ENCODE measurements at places on chromosomes 6 and 20. TPM values are rescaled to one million over a fixed set of nuclear protein-coding genes. Genes with fewer than 3 reads are reported as not detected.

DNA sequence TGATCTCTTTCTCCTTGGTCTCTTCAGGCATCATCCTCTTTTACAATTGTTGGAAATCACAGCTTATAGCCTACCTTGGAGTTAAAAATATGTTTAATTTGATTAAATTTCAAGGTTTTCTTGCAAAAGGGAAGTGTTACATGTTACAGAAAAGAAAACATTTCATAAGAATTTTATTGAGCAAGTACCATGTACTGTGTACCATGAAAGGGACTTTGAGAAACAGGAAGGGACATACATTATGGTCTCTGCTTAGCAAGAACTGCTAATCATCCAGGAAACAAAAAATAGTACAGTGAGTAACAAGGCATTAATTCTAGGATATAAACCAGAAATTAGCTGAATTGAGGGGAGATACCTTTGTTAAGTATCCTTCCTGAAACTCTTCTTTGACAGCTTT, 145.3 kb upstream of the SPACA1 start:
- DNase-seq, result no peak

- DNase-seq, result no peak
Measured at GRCh38 chr6:166162599-166163342, 4.9 kb downstream of the TBXT start.

GRCh38 chr6:86943819-86944407, 6.6 kb downstream of the HTR1E start:
- no peak for DNase-seq

GRCh38 chr20:57696401-57696961, 13.3 kb downstream of the PMEPA1 start:
- DNase-seq, result no peak

GRCh38 chr20:57394121-57395082, 3.2 kb downstream of the RBM38 start:
- DNase-seq, result no peak

DNA sequence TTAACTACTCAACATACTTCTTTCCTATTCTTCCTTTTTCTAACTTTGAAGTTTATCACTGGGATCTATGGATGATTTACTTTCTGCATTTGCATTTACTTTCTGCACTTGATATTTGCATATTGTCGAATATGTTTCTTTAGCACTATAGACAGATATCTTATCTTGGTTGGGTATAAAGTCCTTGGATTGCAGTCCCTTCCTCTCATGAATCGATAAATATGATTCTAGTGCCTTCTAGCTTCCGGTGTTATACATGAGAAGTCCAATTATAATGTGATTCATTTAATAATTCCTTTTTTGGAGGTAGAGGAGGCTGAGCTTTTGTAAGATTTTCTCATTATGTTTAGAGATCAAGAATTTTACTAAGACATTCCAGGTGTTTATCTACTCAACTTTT, 321.2 kb upstream of the RUNX2 start:
- DNase-seq, result no peak

GRCh38 chr20:43904827-43905177, 9.8 kb upstream of the TOX2 start:
- no peak for DNase-seq

GRCh38 chr6:16844183-16844582, 82.9 kb upstream of the ATXN1 start:
- no peak for DNase-seq

GRCh38 chr20:58017231-58017969, 211.1 kb downstream of the ANKRD60 start:
- peak; percentile 89 for DNase-seq

DNA sequence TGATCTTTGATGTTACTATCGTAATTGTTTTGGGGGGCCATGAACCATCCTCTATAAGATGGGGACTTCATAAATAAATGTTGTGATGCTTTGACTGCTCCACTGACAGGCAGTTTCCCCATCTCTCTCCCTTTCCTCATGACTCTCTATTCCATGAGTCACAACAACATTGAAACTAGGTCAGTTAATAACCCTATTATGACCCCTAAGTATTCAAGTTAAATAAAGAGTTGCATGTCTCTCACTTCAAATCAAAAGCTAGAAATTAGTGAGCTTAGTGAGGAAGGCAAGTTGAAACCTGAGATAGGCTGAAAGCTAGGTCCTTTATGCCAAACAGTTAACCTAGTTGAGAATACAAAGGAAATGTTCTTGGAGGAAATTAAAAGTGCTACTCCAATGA, 491.0 kb downstream of the HAO1 start:
- DNase-seq, result no peak

DNA sequence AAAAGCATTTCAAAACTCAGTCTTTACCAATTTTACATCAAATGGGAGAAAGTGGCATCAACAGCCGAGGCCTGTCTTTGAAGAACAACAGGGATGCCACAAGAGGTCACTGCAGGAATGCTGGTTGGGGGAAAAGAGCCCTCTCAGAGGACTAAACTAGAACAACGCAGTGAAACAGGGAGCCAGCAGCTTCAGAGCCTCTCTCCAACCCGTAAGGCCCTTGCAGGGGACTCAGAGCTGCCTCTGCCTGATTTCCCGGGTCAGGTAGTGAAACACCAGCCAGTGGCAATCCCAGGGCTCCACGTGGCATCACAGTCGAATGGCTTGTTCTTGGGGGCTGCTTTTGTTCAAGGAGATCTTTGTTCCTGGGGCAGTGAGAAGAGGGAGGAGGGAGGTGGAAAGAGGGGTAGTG, 55.0 kb upstream of the KCNK16 start:
- peak; percentile 23 for DNase-seq

DNA sequence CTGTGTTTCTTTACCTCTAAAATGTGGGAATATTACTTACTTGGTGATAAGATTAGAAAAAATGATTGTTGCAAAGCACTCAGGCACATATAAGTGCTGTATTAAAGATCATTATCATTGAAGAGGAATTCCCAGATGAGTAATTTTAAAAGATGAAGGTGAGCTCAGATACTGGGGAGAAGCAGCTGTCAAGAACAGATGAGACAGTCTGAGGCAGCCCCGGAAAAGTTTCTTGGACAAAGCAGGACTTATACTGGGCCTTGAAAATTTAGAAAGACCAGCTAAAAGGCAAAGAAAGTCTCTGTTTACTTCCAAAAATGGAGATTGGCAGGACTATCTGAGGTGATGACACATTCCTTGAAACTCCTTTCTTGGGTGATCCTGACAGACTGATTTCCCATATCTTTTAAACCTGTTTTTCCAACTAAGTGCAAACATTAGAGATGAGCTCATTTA, 93.8 kb upstream of the MARCKS start:
- DNase-seq, result no peak

- DNase-seq, result no peak
Measured at GRCh38 chr20:57265336-57265996, 975 bp downstream of the BMP7 start.

- no peak for DNase-seq
Measured at GRCh38 chr20:3371754-3372153, 35.7 kb downstream of the DNAAF9 start.

- no peak for DNase-seq
Measured at GRCh38 chr6:106557837-106558236, 71.5 kb downstream of the RTN4IP1 start.

DNA sequence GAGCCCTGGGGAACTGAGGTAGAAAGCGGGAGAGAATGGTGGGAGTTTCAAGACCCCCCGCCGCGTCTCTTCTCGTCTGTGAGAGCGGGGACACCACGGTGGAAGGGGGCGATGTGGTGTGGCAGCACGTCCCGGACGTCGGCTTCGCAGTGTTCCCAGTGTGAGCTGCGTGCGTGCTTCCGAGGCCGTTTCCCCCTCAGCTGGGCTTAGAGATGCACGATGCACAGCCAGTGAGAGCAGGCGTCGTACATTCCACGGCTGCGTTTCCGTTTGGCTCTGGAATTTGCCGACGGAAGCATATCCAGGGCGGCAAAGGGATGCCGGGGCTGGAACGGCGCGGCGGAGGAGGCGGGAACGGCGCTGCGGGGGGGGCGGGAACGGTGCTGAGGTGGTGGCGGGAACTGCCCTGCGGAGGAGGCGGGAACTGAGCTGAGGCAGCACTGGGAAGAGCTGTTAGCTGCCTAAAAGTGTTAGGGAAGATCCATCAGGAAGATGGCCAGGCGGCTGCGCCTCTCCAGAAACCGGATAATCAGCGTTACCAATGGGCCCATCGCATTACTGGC, 37.7 kb downstream of the KIF25 start:
- no peak for DNase-seq

DNA sequence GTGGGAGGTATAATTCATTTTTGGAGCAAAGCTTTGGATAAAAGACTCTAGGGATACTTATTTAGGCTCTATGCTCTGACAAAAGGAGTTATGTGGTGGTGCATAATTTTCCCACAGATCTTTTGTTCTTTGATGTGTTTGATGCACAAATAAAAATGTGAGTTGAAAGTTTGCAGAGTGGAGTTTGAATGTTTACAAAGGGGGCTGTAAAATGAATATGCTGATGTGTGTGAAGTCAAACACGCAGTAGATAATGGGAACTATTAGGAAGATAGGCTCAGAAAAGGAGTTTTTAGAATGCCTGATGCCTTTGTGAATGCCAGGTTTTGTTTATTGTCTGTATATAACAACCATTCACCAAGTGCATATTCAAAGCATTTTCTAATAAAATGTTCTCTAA, 545.0 kb upstream of the EPHA7 start:
- no peak for DNase-seq

DNA sequence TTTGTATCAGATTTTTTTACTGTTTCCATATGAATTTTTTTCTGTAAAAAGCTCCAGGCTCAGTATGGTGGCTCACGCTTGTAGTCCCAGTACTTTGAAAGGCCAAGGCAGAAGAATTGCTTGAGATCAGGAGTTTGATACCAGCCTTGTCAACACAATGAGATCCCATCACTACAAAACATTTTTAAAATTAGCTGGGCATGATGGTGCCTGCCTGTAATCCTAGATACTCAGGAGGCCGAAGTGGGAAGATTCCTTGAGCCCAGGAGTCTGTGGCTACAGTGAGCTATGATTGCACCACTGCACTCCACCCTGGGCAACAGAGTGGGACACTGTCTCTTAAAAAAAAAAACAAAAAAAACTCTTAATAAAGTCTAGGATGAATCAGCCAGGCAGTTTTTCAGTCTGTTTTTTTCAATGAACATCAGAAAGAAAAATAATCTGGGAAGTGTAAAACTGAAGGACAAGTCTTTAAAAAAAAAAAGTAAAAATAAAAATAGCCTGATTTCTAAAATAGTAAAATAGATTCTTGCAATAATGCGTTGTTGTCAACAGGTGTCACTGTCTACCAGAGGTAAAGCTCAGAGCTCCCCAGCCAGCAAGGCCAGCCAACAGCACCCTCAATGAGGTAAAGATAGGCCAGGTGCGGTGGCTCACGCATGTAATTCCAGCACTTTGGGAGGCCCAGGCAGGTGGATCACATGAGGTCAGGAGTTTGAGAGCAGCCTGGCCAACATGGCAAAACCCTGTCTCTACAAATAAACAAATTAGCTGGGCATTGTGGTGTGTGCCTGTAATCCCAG, 9.3 kb upstream of the ATG5 start:
- peak; percentile 61 for DNase-seq

- no peak for DNase-seq
Measured at GRCh38 chr6:20147469-20147868, 64.8 kb downstream of the MBOAT1 start.

DNA sequence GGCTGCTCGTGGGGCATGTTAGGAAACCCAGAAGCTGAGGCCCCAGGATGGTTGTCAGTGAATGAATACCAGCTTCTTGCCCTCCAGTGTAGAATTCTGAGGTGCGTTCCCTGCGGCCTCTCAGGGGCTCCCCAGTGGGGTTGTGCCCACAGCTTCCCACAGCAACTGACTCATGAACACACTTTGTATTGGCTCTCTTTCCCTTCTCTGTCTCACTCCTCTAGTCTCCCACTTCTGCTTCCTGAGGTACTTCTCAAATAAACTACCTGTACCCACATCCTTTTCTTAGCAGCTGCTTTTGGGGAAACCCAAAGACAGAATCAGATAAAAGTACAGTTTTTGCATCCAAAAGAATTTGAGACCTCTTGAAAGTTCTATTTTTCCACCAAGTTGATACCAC, 107.7 kb upstream of the JAG1 start:
- no peak for DNase-seq

GRCh38 chr20:22821081-22821727, 213.9 kb upstream of the SSTR4 start:
- no peak for DNase-seq

DNA sequence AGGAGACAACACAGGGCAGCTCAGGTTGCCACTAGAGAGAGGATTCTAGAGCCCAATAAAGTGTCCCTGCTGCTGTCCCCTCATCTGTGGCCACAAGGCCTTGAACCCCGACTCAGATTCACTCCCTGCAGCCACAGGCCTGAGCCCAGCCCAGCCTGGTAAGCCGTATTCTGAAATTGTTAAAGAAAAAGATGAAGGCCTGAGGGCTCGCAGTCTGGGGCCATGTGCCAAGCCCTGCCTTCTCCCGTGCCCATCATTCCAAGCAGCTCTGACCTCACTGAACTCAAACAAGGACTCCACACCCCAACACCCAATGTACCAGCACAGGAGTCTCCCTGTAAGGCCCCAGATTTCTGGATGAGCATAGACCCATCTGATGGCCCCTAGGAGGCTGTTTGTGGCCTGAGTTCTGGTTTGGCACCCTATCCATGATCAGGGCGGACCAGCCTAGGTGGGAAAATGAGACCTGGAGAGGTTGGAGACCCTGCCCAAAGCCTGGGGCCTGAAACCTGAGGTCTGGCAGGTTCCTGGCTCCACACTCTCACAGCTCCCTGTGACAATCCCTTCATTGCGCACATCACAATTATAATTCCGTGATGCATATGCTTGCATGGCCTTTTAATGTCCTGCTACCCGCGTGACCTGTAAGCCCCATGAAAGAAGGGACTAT, 62.0 kb upstream of the TOP1 start:
- no peak for DNase-seq

DNA sequence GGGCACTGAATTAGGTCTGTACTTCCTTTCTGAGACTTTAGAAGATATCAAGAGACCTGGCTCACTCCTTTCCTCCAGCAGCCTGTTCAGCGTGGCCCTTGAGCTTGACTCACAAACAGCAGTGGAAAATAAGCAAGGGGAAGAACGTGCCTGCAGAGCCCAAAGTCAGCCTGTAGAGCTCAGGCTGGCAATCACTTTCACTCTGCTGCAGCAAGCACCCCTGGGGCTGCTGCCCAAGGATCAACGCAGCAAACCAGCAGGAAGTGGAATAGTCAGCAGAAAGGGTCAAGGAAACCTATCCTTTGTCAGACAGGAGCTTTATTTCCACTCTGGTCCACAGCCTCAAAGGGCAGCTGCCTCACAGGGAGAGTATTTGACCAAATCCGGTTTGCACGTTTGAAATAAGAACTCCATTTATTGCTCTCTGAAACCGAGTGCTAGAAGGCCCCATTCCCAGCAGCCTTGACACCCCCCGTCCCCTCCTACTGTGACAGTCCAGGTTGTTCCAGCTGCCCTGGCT, 77.4 kb downstream of the PRDM1 start:
- no peak for DNase-seq

Gene SYCP2L
- total RNA-seq, result 4.9 TPM

Gene MYL9
- 49.3 TPM for total RNA-seq

Gene MEP1A
- not detected for total RNA-seq

Gene KCNB1
- total RNA-seq, result 0.79 TPM

Gene SLC52A3
- total RNA-seq, result 10.2 TPM

Gene TCF15
- not detected for total RNA-seq

Gene RFX6
- not detected for total RNA-seq

Gene HLA-DOB
- 0.64 TPM for total RNA-seq

Gene ARMH2
- not detected for total RNA-seq

Gene CDH22
- total RNA-seq, result 1.8 TPM

Gene RPL10A
- total RNA-seq, result 1,981 TPM

Gene NOTCH4
- total RNA-seq, result 0.81 TPM

Gene TPX2
- total RNA-seq, result 163 TPM
